Neural crest cell (in vitro differentiated cells): ENCODE measurements at places on chromosomes 4 and X. TPM values are rescaled to one million over a fixed set of nuclear protein-coding genes. Genes with fewer than 3 reads are reported as not detected.

GRCh38 chr4:91488946-91489345 lies 814.8 kb upstream of the GRID2 start:
- H3K27ac ChIP-seq = no peak overlapping the region
- DNase-seq = no peak
- H3K4me1 ChIP-seq = no peaks in the 10 kb centered on the region
- H3K36me3 ChIP-seq = no peaks in the 10 kb centered on the region

DNA sequence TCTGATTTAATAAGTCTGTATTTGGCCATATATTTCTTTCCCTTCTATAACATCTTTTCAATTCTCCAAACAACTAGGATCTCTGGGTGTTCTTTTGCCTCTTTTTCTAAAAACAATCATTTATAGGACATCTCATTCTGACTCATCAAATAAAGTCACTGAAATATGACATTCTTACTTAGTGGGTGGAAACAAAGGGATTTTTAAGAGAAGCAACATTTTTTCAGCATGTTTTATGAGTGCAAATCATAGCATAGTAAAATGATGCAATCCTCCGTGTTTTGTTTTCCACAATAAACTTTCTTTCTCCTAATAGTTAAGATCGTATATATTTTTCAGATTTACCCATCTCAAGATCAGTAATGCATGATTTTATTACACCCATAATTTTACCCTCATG lies 179.8 kb downstream of the SPCS3 start:
- no peaks in the 10 kb centered on the region for H3K4me1 ChIP-seq
- H3K27me3 ChIP-seq = no peaks in the 10 kb centered on the region
- no peak for DNase-seq

- no peak overlapping the region for H3K27ac ChIP-seq
- H3K4me3 ChIP-seq = no peak overlapping the region
- H3K36me3 ChIP-seq = no peaks in the 10 kb centered on the region
- no peak for DNase-seq
- peaks cover 22% of the 10 kb centered on the region for H3K4me1 ChIP-seq
These were observed 305.7 kb downstream of the PDGFC start for GRCh38 chr4:156665780-156666366.

GRCh38 chr4:156313497-156313896 lies 359.8 kb upstream of the CTSO start:
- no peaks in the 10 kb centered on the region for H3K27me3 ChIP-seq
- no peaks in the 10 kb centered on the region for H3K36me3 ChIP-seq
- DNase-seq = no peak
- H3K4me1 ChIP-seq = no peaks in the 10 kb centered on the region
- no peak overlapping the region for H3K4me3 ChIP-seq

DNA sequence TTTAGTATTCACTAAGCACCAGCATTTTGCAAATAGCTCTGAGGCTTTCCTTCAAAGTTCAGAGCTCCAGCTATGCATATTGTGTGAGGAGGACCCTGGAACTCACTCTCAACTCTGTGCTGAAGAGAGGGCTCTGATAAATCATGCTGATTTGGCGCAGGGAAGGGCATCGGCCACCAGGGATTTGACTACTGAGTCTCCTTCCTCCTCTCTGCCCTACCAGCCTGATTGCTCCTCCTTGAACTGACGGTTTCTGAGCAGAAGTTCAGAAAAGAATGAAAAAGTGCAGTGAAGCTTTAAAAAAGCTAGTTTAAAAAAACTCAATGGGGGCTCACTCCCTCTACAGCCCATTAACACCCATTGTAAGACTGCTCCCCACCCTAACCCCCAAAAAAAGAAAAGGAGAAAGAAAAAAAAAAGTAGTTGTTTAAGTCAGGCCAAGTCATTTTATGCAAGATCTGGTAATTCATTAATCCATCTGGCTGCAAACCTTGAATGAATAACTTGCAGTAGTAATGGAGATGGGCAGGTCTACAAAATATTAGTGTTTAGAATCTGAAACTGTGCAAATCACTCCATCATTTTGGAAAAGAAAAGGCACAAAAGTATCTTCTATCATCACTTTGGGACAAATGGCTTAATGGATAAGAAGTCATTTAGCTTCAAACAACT lies 13.3 kb downstream of the PPARGC1A start:
- H3K27ac ChIP-seq = no peak overlapping the region
- H3K4me3 ChIP-seq = no peak overlapping the region
- H3K36me3 ChIP-seq = no peaks in the 10 kb centered on the region
- no peaks in the 10 kb centered on the region for H3K27me3 ChIP-seq
- peaks cover 11% of the 10 kb centered on the region for H3K4me1 ChIP-seq

GRCh38 chr4:169870507-169870906 lies 112.8 kb upstream of the HPF1 start:
- no peak overlapping the region for H3K27ac ChIP-seq
- H3K36me3 ChIP-seq = no peaks in the 10 kb centered on the region
- no peak for DNase-seq
- no peaks in the 10 kb centered on the region for H3K4me1 ChIP-seq
- H3K4me3 ChIP-seq = no peak overlapping the region

DNA sequence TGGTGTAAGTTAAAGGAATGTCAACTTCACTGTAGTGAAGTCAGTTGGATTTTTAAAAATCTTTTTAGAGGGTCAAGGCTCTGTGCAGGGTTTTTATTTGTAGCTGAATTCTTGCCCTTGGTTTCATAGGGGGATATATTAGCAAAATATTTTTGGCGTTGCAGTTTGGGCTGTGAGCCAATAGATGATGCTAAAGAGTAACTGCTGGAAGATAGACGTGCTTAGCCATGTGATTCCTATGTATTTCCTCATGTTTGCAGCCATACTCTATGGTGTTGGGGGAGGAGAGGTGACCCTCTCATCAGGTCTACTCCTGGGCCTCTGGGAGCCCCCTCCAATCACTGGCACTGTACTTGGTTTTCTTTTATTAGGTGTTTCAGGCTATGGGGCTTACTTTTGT lies 246.7 kb upstream of the ARHGAP24 start:
- H3K27me3 ChIP-seq = no peaks in the 10 kb centered on the region
- H3K36me3 ChIP-seq = peaks cover 2% of the 10 kb centered on the region
- DNase-seq = no peak
- H3K27ac ChIP-seq = no peak overlapping the region
- H3K4me1 ChIP-seq = no peaks in the 10 kb centered on the region

DNA sequence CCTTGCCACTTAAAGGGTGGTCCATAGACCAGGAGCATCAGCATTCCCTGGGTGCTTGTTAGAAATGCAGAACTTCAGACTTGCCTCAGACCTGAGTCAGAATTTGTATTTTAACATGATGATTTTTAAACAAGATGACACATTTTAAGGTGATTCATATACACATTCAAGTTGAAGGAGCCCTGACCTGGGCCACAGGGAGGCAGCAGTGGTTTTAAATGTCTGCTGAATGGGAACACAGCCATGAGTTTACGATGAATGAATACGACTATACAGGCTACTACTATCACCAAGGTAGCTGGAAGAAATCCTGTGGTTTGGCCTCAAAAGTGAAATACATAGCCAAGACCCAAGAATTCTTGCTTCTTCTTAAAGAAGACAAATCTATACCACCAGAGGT lies 2.9 kb downstream of the HDAC8 start:
- peaks cover 10% of the 10 kb centered on the region for H3K36me3 ChIP-seq
- no peak overlapping the region for H3K27ac ChIP-seq
- peaks cover 9% of the 10 kb centered on the region for H3K4me1 ChIP-seq
- H3K27me3 ChIP-seq = no peaks in the 10 kb centered on the region

GRCh38 chr4:156798438-156798837 lies 173.2 kb downstream of the PDGFC start:
- no peak overlapping the region for H3K4me3 ChIP-seq
- no peaks in the 10 kb centered on the region for H3K36me3 ChIP-seq
- no peaks in the 10 kb centered on the region for H3K27me3 ChIP-seq

The REPS2 gene
- total RNA-seq = 0.27 and 0.58 TPM in 2 replicates

The EMD gene
- 54.3 and 56.8 TPM in 2 replicates for total RNA-seq

The PLAC8 gene
- 0.40 and 0.57 TPM in 2 replicates for total RNA-seq

The ADH1B gene
- not detected in 2 replicates for total RNA-seq

The ZNF275 gene
- 13.9 and 14.8 TPM in 2 replicates for total RNA-seq
